Mucosa of gallbladder (tissue), 1 donor: ENCODE measurements at places on chromosomes 1 and 21.

- DNase-seq, result no peak
Measured at GRCh38 chr1:106722466-106722865, 334.0 kb upstream of the PRMT6 start.

DNA sequence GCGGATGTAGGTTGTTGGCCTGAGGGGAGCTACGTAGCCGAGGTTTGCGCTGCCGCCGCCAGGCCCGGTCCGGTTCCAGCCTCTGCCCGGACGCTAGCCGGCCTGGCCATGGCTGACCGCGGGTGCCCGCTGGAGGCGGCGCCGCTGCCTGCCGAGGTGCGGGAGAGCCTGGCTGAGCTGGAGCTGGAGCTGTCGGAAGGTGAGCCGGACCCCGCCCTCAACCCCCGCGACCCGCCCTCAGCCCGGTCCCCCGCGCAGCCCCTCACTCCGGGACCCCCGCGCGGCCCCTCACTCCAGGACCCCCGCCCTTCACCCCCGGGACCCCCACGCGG is 299 bp downstream of the DIP2A start:
- DNase-seq, result no peak

GRCh38 chr1:205293350-205294074 is 28.0 kb downstream of the NUAK2 start:
- DNase-seq, result no peak

DNA sequence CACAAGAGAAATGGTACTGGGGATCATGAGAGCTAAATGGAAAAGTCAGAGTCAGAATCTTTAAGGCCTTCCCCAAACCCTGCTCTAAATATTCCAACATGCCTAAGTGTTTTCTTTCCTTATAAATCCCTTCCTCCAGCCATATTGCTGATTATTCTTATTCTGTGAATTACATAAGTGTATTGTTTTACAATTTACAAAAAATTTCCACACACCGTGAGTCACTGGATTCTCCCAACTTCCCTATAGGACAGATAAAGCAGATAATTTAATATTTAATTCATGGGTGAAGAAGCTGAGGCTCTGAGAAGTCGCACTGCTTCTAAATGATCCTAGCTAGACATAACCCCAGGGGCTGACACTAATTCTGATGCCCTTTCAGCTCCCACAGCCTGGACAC is 243.3 kb upstream of the JUN start:
- DNase-seq, result no peak

DNA sequence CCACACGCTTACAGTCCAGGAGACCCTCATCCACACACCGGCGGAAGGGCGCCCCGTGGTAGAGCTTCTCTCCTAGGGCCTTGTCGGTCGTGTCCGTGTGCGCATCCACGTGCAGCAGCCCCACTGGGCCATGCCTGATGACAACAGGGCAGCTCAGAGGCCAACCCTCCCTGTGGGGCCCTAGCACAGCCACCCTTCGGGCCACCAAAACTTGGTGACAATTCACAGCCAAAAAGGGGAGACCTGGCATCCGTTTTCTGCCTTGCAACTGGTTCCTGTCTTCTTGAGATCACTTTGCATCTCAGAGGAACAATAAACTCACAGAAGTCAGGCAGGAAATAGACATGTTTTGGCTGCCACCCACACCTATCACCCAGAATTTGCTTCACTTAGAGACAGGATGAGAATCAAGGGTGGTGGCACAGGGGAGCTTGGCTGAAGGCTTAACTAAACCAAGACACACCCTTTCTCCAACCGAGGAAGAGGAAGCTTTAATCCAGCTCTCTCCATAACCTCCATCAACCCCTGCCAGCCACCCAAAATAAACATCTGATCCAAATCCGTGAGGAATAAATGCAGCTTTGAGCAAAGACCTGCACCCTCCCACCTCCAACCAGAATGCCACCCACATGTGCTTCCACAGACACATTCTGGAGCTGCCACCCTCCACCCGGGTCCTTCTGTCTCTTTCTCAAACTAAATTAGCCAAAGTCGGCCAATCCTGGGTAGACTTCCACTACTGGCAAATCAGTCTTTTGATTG is 5.7 kb downstream of the AGMAT start:
- no peak for DNase-seq

DNA sequence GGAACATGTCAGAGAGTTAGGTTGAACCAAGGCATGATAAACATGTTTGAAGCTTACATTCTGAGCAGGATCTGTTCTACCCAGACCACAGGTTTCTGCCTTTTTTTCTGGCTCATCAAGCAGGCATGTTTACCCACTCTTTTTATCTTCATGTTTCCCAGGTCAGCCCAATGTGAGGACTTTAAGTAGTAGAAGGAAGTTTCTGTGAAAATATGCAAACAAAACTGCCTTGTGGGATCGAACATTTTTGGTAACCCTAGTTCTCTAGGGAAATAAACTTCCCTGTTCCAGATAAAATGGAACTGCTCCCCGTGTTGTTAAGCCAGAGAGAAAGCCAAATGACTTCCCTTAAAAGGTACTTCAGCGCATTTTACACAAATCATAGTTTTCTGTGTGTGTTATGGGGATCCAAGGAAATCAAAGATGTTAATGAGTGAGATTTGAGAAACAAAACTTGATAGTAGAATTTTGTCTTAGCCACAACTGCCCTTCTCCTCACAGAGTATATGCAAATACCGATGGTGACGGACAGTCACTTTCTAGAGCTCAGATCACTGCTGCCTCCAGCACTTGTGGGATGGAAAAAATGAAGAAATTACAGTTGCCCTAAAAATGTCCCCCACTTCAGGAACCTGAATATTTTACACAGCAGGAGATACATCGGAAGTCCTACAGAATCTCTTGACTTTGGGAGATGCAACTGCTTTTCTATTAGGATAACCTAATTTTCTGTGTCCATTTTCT is 765 bp upstream of the HIPK1 start:
- DNase-seq, result no peak
